Cardiac fibroblast (primary cell): ENCODE measurements at places on chromosomes 1 and 21.

DNA sequence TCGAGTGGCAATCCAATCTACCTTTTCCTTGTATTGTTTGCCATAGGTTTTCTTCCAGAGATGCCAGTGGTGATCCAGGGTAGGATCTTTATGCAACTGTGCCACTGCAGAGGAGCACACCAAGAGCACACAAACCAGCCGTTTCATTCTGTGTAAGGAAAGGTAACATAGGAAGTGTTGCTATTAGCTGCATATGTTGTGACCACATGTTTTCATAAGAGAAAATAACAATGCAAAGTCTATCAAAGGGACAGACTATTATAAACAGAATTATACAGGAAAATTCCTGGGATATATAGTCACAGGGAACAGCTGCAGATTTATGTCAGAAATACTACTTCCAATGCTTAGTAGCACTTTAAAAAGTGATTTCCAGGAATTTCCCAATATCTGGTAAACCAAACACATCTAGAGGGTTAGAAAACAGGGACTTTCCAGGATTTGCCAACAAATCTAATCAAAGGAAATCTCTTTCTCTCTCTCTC, 919 bp downstream of the CTSS start:
- peak; percentile 94 for DNase-seq

DNA sequence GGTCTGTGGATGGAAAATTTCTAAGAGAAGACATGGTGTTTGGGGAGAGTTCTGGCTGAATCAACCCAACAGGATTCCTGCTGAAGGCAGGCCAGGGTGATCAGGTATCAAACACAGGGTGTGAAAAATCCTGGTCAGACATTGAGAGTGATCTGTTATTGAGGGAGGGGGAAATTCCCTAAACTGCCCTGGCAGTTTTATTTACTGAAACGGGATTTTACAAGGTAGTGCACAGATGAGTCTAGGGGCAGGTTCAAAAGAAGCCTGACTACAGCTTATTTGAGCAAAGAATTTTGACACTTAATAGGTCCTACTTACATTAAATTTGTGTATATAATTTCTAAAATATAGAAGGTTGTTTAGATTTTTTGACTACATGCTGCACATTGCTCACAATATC, 569.4 kb upstream of the RGS18 start:
- no peak for DNase-seq

GRCh38 chr1:200118779-200119505, 91.4 kb downstream of the NR5A2 start:
- DNase-seq, result no peak

- DNase-seq, result no peak
These were observed 75.9 kb downstream of the DHRS3 start for GRCh38 chr1:12542138-12542465.

GRCh38 chr21:42636520-42637266, 16.7 kb upstream of the PDE9A start:
- DNase-seq, result peak; percentile 89

DNA sequence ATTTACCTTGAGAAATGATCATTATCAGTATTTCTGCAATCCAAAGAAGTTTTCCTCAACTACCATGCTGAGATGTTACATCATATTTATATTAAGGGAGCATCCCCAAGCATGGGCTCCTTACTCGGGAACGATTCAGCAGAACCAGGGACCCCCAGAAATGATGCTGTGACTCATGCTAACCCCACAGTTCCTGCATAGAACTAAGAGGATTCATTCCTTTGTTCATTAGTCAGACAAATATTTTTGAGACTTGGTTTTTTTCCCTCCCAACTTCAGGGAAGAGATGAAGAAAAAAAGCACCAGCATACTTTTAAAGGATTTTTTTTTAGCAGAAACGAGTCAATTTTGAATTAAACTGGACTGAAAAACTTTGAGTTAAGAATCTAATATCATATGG, 49.2 kb upstream of the COL24A1 start:
- peak; percentile 41 for DNase-seq

DNA sequence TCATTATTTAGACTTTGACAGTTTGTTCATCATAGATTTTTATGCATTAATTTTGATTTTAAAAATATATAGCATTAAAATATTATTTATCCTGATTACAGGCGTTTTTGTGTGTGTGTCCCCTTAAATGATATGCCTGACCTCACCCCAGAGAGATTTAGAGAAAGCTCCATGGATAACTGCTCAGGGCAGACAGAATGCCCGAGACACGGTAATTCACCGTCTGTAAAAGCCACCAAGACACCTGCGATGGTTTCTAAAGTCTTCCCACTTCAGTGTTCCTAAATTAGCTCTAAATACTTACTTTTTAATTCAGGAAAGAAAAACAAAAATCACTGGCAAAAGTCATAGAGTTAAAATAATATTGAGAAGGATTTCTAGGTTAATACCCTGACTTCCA, 350.6 kb upstream of the RUNX1 start:
- DNase-seq, result no peak

DNA sequence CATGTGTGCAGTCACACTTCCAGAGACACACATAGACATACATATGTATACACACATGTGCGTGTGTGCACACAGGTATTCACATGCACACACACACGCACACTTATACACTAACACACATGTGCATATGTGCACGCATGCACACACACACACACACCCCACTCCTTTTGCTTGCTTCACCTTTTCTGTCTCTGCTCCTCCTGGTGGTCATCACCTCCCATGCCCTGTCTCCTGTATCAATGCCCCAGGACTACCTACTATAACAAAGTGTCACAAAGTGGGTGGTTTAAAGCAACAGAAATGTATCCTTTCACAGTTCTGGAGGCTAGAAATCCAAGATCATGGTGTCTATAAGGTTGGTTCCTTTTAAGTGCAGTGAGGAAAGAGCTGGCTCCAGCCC, 27.4 kb downstream of the ETS2 start:
- DNase-seq, result no peak

DNA sequence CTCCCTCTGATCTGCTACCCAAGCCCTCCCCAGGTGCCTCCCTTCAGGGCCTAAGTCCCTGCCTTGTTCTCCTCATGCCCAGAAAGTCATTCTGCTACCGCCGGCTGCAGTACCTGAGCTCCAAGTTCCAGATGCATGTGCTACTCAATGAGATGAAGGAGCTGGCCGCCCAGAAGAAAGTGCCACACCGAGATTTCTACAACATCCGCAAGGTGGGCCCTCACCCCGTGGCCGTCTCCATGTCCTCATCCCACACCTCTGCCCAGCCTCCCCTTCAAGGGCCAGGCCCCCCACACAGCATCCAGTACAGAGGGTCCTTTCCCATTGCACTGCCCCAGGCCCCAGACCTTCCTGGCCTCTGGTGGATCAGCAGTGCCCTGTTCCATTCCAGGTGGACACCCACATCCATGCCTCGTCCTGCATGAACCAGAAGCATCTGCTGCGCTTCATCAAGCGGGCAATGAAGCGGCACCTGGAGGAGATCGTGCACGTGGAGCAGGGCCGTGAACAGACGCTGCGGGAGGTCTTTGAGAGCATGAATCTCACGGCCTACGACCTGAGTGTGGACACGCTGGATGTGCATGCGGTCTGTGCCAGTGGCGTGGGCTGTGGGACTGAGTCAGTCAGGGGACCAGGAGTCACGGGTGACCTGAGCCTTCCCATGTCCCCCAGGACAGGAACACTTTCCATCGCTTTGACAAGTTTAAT, 8.2 kb downstream of the AMPD2 start:
- DNase-seq, result no peak
